Neural progenitor cell (in vitro differentiated cells): ENCODE measurements at places on chromosomes 2 and 18. TPM values are rescaled to one million over a fixed set of nuclear protein-coding genes. Genes with fewer than 3 reads are reported as not detected.

ITGB6 gene
- total RNA-seq: not detected in 2 replicates

TUBA3E gene
- not detected in 2 replicates for total RNA-seq

ASAP2 gene
- total RNA-seq: 26.1 and 31.7 TPM in 2 replicates

SERPINB13 gene
- not detected in 2 replicates for total RNA-seq

LGALSL gene
- total RNA-seq: 24.3 and 31.1 TPM in 2 replicates

RNF152 gene
- total RNA-seq: 23.0 and 24.1 TPM in 2 replicates

FRZB gene
- total RNA-seq: 69.0 and 72.8 TPM in 2 replicates

CFAP210 gene
- total RNA-seq: 1.2 and 2.5 TPM in 2 replicates

TMEM247 gene
- total RNA-seq: not detected in 2 replicates

TEX44 gene
- total RNA-seq: not detected in 2 replicates

POU3F3 gene
- 0.25 TPM in 1 of 2 replicates, not detected in the other for total RNA-seq
